ENCODE measurements at places on chromosomes 5 and 9.

DNA sequence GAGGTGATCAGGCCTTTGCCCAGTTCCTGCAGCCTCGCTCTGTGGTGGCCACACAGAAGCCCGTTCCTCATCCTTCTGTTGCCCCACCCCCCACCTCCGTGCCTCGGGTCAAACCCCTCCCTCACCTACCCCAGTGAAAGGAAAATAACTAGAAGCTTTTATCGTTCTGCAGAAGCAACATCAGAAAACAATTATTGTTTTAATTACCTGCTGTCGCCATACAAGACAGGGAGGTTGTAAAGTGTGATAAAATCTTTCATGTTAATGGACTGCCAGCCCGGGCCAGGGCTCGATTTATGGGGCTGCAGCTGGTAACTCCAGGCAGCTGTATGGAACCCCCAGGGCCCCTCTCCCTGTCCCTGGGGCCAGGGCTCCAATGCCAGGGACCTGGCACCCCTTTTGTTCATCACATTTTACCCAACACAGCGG, 20.6 kb downstream of the UNC5A start:
- no peak for DNase-seq

DNA sequence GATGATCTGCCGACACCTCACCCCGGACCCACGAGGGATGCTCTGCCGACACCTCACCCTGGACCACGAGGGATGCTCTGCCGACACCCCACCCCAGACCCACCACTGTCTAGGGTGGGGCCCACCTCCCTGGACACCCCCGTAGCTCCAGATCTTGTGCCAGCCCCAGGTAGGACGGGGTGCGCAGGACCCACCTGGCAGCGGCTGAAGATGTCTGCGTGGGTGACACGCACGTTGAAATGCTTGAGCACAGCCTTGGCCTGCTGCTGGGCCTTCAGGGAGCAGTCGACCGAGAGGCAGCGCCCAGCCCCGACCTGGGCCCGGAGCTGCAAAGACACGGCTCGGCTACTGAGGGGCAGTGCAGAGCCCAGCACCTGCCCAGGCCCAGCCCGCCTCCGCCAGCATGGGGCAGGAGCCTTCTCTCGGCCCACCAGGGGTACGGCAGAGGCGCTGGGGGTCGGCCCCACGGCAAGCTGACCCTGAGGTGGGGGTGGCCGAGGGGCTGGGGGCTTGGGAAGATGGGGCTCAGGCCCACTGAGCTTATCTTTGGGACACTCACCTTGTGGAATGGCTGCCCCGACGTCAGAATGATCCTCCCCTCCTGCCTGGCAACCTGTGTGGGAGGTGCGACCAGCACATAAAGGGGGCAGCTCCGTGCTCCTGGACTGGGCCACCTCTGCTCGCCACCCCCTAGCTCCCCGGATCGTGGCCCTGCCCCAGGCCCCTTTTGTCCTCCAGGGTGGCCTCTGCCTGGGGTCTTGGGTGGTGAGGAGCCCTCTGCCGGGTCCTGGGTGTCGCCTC, 21.7 kb upstream of the NRARP start:
- DNase-seq = no peak

GRCh38 chr9:116806075-116806474, 119.0 kb downstream of the TRIM32 start:
- no peak for DNase-seq

DNA sequence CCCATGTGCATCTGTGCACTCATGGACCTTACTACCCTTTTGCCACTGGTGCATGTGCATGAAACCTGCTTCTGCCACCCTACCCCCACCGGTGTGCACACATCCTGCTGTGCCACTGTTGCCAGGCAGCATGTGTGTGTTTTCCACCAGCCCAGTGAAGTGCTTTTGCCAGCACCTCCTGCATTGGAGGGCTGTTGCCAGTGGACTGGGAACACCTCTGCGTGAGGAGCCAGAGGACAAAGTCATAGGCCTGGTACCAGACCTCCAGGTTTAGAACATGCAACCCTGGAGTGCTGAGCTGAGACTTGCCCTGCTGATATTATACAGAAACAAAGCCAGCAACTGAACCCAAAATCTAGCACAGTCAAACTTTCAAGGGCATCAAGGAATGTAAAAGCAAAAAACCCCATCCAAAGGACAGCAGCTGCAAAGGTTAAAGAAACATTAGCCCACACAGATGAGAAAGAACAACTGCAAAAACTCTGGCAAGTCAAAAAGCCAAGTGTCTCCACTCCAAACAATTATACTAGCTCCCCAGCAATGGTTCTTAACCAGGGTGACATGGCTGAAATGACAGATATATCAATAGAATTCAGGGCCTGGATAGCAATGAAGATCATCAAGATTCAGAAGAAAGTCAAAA, 70.6 kb upstream of the PTPN3 start:
- DNase-seq = no peak

DNA sequence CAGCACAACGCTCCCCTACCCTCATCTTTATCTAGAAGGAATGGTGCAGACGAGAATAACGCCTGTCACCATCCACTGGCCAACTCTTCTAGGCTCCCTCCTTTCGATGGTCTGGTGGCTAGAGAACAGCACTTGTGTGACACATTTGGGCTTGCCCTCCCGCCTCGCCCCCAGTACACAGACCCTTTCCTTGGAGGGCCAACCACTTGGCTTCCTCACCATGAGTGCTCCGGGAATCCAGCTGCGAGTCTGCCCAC, 1.4 kb downstream of the GNAQ start:
- peak; percentile 6 for DNase-seq

GRCh38 chr5:112059579-112060135, 302.7 kb upstream of the NREP start:
- no peak for DNase-seq

DNA sequence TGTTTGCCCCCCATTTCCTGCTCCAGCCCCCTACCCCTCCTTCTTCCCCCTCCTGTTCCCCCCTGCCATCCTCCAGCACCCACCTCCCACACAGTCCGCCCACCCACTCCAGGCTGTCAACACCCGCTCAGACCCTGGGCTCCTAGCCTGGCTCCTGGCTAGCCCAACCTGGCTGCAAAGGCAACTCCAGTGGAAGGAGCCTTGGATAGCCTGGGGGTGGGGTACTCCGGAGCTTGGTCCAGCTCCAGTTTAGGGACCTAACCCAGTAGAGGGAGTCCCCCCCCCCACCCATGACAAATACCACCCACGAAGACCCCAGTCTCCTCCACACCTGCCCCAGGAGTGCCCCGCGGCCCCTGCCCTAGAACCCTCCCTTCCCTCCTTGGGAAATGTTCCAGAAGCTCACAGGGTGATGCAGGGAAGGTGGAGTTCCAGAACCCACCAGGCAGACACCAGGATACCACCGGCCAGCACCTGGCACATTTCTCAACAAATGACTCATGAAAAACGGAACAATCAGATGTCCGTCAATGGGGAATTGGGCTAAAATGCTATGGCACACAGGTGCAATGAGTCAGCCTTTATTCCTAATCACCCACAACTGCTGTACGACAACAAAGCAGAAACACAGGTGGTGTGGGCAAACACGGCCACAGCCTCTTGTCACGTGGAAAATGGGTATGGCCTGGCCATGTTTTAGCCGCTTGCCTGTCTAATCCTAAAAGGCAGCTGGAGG, 901 bp upstream of the SLC12A7 start:
- no peak for DNase-seq

DNA sequence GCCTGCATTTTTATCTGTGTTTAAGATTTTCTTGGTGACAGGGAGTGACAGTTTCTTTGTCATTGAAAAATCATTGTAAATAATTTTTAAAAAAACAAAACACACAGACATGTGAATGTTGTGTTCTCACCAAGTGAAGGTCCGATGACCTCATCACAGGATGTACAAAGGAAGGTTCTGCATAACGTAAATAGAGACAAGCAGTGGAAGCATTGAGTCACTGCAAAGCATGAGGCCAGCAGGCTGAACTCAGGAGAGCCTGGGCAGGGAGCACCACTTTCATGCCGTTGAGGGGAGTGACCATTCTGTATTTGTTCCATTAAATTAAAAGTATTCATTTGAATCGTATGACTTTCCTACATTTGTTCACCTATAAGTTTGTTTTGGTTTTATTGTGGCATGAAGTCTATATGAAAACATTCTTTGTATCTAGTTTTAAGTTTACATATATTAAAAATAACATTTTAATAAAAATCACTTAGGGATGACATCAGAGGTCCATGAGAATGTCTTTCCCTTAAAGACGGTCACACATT, 70.4 kb upstream of the TLE1 start:
- no peak for DNase-seq

GRCh38 chr5:93681432-93681831, 60.0 kb downstream of the POU5F2 start:
- no peak for DNase-seq

DNA sequence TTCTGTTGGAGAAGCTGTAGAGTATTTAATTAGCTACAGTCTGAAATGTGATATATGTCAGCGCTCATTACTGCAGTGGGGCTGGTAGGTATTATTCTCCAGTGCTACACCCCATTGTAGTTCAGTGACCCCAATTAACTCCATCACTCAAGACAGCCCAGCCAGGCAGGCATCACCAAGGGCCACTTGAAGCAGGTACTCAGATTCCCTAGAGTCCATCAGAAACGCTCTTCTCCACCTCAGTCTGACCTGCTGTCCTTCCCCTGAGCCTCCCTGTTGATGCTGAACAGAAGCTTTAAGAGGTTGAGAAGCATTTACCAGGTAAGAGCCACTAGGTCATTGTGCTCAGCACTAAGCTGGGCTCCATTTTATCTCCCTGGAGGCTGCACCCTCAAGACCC, 71.8 kb downstream of the GALNT10 start:
- DNase-seq = no peak

DNA sequence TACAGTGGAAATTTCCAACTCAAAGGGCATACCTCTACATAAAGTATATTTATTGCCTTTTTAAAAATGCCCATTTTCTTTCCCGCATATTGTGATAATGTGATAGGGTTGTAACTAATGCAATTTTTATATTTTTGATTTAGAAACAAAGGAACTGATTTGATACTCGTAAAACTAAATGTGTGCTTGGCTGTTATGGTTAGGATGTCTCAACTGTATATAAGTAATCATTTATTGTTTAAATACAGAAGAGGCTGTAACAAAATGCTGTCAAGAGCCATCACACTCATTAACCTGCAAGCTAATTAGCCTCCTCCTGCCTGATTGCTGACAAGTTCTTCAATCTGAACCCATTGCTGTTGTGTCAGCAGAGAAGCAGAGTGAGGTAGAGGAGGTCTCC, 149.2 kb downstream of the PBX3 start:
- DNase-seq = no peak

DNA sequence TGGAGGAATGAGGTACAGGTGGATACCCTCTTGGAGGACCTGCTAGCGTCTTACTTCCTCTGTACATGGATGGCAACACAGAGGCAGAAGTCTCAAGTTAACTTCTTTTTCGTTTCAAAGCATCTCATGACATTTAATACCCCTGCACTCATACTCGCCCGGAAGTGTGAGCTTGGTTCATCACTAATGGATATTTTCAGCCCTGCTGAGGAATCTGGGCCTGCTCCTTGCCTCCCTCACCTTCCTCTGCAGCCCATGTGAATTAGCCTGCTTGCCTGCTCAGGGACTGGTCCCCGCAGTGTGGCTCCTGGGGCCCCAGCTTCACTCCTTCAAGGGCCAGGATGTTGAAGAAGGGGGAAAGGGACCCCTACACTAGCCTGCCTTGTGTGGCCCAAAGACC, 34.1 kb downstream of the GADD45G start:
- no peak for DNase-seq

DNA sequence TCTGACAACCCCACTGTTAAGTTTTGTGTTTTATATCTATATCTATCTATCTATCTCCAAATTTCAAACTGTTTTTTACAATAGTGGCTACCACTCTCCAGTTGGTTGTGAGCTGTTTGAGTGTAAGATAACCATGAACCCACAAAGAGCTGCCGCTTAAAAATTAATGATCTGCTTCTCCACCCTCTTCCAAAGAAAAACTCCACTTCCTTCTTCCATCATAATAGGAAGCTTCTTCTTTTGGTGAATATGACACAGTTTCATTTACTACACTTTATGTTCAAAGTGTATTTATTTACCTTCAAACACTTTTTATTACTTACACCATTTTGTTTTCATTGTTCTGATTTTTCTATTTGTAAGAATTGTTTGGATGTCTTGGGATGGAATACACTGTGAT, 37.9 kb downstream of the SPZ1 start:
- DNase-seq = no peak
